ENCODE measurements at places on chromosomes 3 and 15.

DNA sequence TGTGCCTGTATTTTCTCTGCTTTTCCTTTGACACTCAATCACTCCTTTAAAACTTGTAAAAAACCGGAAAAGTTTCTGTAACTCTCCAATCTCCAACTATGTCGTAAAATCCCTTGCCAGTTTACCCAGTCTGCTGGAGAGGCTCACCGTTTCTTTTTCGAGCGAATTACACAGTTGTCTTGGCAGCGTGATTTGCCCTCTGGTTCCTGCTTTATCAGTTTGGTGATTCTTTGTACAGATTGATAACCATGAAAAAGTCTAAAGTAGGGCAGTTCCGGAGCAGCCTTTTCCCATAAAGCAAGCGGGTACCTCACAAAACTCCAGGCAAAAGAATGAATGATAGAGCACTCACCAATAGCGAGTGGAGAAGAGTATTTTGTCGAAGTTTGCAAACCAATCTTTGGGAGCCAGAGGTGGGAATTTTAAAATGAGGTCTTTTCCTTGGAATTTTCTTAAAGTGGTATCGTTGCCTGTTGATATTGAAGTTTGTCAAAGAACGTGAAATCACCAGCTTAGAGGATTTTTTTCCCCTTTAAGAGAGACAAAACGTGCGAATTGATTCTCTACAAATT is at the start of gene TTC23:
Gene TTC23, minus strand, starts transcription at position 312 of the 572 bp plus-strand sequence. CDS start 20,869 bp downstream, outside the sequence.
- peak; percentile 52 for DNase-seq

- no peak for DNase-seq
Measured at GRCh38 chr3:63724987-63725386, 72.5 kb downstream of the SNTN start.

DNA sequence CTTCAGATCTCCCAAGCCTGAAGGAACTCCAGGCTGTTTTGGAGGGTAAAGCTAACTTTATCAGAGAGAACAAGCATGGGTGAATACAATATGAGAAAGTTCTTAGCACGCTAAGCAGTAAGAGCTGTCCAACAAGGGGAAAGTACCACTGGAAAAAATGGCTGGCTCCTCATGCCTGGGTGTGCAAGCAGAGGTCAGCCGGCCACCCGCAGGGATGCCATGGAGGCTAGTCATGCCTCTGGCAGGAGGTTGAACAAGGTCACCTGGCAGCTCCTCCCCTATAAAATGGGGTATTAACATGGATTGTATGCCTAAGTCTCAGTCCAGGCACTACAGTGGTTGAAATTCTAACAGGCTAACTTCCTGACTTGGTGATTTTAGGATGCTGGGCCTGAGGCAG is 75.4 kb upstream of the SLC6A1 start:
- DNase-seq = no peak

DNA sequence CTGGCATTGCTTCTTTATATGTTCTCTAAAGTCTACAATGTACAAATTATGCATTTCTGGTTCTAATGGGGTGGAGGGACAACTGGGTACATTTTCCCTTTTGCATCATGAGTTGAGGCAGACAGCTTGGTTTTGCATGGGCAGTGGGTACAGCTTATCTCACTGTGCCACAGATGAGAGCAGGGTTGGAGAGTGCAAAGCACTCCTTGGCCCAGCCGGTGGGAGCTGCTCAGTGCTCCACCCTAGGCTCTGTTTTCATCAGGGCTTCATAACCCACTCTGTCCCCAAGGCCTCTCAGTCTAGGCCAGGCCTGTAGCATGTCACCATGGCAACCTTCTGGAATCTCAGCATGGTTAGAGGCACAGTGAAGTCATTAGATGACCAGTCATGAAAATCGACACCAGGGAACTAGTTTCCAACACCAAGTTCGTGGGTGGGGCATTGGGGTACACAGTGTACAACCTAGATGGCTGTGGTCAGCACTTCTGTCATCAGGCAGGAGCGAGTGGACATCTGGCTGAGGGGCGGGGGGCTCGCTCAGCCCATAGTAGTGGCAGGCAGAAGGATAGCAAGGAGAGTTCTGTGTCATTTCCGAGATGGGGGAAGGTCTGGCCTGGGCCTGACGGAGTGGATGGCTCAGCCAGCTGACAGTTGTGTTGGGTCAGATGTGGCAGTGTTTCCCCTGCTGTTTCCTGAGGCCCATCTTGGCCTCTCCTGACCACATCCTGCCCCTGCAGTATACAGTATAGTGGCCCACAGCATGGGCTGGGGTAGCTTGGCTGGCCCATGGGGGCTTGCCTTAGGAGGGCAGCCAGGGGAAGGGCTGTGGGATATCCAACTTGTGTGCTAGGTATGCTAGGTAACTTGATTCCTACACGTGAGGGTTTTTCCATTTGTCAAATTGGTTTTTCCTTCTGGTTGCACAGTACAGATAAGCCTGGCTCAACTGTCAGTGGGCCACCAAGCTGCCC is 75.7 kb upstream of the PRR23C start:
- DNase-seq = no peak

DNA sequence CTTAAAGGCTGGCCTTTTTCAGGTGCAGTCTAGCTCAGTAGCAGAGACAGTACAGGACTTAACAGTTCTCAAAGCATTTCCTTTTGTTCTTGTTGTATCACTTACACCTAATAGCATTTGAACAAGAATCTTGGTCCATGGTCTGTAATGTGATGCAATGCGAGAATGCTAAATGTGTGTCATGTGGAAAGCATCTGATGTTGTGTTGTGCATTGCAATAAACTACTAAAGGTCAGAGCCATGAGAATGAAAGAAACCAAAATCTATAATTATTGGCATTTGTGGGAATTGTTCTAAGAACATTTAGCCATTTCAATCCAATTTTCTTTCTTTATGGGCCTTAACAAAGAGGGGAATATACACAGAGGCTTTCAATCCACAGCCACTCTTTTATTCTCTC is 324.5 kb upstream of the ROBO2 start:
- DNase-seq = no peak

DNA sequence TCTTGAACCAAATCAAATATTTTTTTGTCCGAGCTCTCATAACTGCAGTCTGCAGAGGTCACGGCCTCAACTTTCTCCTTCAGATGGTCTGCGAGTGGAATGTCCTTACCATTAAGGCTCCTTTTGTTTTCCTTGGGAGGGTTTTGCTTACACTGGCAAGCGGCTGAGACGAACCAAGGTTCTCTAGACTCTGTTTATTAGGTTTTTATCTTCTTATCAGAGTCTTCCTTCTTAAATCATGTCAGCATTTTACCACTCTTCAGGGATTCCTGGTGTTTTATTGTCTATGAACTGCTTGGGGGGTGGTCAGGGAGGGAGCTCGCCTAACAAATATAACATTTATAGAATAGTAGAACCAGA is 773.7 kb upstream of the NR2F2 start:
- DNase-seq = peak; percentile 33

GRCh38 chr3:88019024-88019423 is 39.8 kb downstream of the CGGBP1 start:
- no peak for DNase-seq

DNA sequence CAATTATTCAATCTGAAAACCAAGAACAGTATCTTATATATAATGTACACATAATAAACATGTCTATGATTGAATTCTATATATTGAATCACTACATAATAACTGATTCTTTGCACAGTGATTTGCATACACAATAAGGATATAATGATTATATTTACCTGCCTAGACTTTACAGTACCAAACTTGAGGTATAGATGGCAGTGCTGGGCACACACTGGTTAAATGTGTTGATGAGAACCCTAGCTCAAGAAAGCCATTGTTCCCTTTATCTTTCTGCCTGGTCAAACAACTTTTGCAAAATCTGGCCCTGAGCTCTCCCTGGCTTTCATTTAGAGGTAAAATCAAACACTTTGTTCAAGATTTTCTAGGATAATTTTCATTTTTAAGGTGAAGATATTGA is 697.7 kb downstream of the TUSC7 start:
- DNase-seq = no peak

DNA sequence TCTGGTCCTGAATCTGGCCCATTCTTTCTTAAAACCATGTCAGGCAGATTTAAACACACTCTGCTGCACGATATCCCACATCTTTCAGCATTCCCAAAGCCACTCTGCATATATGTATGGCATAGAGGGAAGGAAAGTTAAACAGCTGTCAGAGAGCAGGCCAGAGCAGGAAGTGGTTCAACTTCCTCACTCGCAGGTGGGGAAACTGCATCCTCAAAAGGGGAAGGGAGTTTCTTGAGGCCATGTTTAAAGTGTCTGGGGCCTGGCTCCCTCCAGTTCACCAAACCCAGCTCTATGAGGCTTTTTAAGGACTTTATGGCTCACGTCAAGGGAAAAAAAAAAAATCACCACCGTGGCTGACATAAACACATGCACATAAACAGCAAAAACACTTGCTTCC is 123.1 kb downstream of the OPA1 start:
- DNase-seq = no peak

DNA sequence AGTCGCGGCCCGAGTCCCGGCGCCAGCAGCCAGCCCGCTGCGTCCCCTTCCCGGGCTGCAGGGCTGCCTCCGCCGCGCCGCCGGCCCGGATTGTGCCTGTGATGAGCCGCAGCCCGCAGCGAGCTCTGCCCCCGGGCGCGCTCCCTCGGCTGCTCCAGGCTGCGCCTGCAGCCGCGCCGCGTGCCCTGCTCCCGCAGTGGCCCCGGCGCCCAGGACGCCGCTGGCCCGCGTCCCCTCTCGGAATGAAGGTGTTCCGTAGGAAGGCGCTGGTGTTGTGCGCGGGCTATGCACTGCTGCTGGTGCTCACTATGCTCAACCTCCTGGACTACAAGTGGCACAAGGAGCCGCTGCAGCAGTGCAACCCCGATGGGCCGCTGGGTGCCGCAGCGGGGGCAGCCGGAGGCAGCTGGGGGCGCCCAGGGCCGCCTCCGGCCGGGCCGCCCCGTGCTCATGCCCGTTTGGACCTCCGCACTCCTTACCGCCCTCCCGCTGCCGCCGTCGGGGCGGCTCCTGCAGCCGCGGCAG is 1.2 kb downstream of the CHST2 start:
- peak; percentile 14 for DNase-seq

DNA sequence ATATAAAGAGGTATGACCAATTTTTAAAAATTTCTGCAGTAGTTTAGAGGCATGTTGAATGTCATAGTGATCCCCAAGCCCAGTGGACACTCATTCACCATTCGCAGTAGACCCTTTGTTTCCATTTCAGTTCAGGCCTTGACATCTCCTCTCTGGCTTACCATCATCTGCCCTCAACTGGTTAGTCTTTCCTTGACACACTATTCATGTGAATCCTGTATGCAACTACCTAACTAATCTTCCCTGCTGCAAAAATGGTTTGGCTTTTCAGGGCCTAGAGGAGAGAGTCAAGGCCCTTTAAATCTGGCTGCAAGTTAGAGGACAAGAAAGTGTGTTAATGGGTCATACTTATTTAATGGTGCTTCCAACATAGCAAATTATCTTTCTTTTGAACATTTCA is 10.9 kb downstream of the APH1B start:
- no peak for DNase-seq

DNA sequence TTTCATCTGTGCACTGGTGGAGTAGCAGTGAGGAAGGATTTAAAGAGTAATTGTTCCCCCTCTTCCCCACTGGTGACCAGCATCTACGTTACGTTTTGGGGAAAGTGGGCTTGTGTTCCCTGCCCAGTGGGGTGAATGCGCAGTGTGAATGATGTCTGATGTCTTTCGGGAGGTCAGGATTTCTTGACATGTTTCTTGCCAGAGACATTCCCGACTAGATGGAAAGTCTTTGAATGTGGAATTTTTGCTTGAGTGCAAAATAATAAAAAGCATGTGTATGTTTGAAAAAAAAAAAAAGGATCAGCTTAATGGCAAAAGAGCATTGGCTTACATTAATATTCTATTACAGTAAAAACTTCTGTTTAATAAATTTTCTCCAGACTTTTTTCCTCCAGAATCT is 632.2 kb downstream of the FOXP1 start:
- DNase-seq = no peak

DNA sequence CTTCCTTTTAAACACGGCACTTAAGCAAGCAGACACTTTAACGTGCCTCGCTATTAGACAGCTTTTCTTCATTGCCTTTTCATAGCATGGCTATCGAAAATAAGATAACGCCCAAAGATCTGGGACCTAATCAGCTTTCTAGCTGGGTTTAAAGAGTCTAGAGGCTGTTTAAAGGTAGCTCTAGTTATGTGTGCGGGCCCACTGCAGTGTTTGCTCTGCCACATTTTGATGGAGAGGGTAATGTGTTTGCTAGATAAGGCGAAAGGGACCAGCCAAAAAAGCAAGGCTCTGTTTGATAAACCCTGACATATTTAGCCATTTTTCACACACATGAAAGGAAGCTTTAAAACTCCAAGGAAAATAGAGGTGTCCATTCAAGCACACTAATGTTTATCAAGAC is 91.6 kb downstream of the NR2F2 start:
- no peak for DNase-seq

DNA sequence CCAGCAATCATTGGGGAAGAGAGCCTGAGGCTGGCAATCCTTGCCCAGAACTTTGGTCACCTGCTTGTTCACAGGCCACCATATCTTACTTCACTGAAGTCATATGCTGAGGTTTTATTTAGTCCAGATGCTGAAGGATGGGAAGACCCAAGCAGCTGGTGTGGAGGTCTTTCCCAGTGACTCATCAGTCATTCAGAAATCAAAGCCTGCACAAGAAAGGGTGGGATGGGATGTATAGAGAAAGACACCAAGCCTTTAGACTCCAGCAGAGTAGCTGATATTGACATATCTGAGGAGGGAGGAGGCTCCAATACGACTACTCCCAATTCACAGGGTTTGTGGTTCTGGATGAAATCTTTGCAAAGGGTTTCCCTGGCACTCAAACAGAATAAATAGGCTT is 13.0 kb upstream of the PHLDB2 start:
- no peak for DNase-seq

DNA sequence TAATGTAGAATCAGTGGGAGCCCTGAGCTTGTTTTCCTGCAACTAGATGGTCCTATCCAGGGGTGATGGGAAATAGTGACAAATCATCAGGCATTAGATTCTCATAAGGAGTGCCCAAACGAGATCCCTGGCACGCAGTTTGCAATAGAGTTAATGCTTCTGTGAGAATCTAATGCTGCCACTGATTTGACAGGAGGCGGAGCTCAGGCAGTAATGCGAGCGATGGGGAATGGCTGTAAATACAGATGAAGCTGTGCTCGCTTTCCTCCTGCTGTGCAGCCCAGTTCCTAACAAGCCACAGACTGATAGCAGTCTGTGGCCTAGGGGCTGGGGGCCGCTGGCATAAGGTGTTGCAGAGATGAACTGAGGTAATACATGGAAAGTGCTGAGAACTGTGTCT is 28.3 kb upstream of the TMEM42 start:
- no peak for DNase-seq

GRCh38 chr15:32979710-32980109 is 214.8 kb downstream of the FMN1 start:
- no peak for DNase-seq

DNA sequence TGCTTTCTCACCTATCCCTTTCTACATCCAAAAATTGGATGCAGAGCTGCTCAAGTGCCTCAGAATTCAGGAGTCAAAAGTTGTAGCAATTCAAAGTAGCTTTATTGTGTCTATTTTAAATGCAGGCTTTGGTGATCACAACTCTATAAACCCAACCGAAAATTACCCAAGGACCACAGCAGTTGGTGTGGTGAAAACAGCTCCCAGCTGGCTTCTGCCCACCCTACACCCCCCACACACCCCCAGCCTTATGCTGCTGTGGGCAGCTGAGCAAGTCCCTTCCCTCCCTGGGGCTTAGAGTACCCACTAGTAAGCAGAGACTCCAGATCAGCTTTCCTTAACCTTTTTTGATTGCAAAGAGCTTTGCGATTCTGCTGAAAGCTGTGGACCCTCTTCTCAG is 5.8 kb upstream of the HES1 start:
- DNase-seq = no peak

- DNase-seq = no peak
Measured at GRCh38 chr3:176663837-176664831, 533.1 kb downstream of the TBL1XR1 start.

GRCh38 chr15:97961067-97961954 is 808 bp downstream of the ARRDC4 start:
- DNase-seq = peak; percentile 63

GRCh38 chr3:39097716-39098472 is 9.5 kb downstream of the GORASP1 start:
- DNase-seq = no peak
